Body of pancreas (tissue), 4 donors: ENCODE measurements at places on chromosomes 7 and 10. TPM values are rescaled to one million over a fixed set of nuclear protein-coding genes. Genes with fewer than 3 reads are reported as not detected.

SLC26A3 gene
- not detected for total RNA-seq

RNF148 gene
- 4.9 TPM for total RNA-seq

ZNF212 gene
- total RNA-seq: 6.6 TPM

EVX1 gene
- total RNA-seq: not detected

DNA sequence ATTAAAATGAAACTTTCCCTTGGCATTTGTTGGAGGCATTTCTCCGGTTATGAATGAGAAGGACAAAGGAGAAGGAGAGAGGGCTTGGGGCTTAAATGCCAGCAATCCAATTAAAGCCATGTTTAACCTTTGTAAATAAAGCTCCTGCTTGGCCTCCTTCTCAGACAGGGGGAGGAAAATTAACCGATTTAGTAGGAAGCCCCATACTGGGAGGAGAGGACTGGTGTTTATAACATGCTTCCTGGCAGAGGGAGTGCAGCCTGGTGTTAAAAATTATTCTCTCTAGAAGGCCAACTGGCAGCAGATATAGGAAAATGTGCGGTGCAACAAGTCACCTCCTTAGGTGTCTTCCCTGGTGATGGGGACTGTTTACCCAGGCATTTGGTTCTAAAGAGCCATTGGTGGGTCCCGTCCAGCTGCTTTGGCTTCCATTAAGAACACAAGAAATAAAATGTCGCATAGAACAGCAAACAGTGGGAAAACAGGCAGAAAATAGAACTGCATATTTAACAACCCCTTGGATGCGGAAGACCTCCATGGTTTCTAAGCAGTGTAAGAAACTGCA, 846.5 kb downstream of the TYW1 start:
- DNase-seq: no peak

DNA sequence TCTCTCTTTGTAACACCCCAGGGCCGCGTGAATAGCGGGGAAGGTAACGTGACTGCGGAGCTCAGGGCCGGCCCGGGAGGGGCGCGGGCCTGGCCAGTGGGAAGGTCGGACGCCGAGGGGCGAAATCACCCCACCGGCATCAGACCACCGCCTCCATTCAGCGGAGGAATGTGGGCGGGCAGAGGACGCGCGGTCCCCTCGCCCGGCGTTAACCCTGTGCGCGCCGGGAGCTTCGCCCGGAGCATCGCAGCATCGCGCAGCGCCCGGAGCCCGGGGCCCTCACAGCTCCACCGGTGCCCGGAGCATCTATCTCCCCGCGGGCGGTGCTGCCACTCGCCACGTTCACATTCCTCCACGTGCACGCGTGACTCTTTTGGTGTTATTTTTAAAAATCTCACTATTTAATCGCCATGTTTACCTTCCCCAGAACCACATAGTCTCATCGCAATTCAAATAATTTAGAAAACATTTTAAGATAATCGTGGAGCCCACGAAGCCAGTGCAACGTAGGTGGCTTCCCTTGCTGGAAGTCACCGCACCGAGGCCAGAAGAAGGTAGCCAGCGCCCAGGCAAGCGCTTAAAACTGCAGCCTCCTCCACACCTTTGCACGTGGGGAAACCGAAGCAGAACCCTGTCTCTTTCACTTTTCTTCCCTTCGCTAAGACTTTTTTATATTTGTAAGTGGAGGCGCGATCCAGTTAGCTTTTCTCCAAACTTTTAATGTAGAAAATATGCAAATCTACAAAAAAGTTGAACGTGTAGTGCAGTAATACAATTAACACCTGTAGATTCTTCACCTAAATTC, 21.8 kb downstream of the FGFBP3 start:
- DNase-seq: no peak

GRCh38 chr10:119333146-119333792, 125.9 kb downstream of the GRK5 start:
- DNase-seq: no peak

DNA sequence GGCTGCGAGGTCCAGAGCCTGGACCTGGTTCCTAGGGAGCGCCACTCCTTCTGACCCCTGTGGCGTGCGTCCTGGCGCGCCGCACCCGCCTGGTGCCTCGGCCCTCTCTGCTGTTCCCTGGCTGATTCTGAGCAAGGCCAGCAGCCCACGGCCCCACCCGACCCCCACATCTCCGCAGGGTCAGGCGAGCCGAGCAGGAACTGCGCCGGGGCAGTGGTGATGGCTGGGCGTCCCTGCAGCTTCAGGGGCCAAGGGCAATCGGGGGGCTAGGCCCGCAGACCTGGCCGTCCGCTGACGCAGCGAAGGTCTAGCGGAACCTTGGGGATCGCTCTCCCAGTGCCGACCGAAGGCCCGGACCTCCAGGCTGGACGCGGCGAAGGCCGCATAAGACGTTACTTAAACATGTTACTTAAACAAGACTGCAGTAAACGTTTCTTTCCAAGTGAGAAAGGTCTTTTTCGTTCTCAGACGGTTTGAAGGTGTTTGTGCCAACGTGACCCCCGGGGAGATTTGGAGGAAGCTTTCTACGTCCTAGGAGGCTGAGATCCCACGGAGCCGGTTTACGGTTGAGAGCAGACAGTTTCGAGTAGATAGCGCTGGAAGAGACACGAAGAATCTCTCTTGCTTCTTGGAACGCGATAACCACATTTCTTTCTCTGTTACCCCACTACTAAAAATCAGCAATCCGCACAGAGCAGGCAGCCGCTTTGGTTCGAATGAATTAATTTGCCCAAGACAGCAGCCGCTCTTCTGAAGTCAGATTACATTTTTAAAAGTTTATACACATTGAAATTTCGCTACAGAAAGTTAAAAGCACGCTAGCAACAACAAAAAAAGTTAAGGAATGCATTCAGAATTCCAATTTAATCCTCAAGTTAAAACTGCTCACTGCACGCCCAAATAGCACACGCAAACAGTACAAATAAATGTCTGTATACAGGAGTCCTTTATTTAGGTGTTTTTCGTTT, 4.9 kb upstream of the NKX2-3 start:
- no peak for DNase-seq

GRCh38 chr7:4281231-4281993, 400.7 kb upstream of the FOXK1 start:
- DNase-seq: no peak

GRCh38 chr10:27600930-27601329, 96.8 kb downstream of the RAB18 start:
- DNase-seq: no peak

GRCh38 chr7:7146837-7147236, 35.5 kb upstream of the C1GALT1 start:
- DNase-seq: no peak

GRCh38 chr7:18295781-18296423, 199.6 kb upstream of the HDAC9 start:
- DNase-seq: no peak

- no peak for DNase-seq
Observed at GRCh38 chr7:78006063-78006755, 207.6 kb downstream of the PHTF2 start.
